ENCODE measurements at places on chromosomes 2 and 18.
A peak's percentile ranks its signal among the peaks of the same experiment; 100 is the strongest.

DNA sequence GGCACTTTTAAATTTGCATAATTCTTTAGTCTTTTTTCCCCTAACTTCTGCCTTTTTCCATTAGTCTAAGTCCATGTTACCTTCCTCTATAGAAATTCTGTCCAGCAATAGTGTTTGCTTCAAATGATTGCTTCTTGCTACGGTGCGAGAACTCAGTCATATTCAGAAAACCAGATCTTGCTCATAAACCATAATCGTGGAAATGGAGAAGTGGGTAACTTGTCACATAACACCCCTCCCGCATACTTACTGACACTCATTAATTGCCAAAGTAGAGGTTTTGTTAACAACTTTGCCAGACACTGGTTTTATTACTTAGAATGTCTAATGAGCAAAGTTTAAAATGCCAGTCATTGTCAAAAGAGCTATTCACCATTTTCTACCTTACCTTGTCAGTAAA lies 94.3 kb upstream of the TWSG1 start:
- no peak for DNase-seq

DNA sequence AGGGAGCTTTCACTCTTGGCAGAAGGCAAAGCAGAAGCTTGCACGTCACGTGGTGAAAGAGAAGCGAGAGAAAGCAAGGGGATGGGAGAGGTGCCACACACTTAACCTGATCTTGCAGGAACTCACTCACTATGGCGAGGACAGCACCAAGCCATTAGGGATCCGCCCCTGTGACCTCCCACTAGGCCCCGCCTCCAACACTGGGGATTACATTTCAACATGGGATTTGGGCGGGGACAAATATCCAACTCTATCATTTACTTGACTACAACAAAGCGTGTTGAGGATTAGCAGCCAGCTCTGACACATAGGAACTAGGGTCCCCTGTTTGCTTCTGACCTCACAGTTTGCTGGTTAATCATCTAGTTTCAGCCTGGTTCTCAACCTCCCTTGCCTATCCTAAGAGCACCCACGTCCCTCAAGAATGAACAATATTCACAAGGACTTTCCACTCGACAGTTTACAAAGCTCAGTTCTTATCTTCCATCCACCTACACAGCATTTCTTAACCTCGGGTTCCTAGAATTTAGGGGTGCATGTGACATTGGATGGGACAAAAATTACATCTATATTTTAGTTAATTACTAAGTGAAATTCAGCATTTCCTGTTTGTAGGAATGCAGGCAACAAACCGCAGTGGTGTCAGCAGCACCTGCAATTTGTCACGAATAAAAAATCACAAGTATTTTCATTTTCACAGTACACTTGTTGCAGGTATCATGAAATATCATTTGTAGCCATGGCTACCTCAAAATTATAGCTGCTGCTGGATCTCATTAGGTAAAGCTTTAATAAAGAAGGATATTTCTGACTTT lies 36.0 kb downstream of the LBH start:
- DNase-seq: no peak

GRCh38 chr2:112301171-112301584 lies 25.8 kb downstream of the ZC3H6 start:
- DNase-seq: no peak

GRCh38 chr2:38590053-38590452 lies 12.7 kb downstream of the HNRNPLL start:
- no peak for DNase-seq

GRCh38 chr2:207156451-207157161 lies 9.1 kb downstream of the KLF7 start:
- no peak for DNase-seq

DNA sequence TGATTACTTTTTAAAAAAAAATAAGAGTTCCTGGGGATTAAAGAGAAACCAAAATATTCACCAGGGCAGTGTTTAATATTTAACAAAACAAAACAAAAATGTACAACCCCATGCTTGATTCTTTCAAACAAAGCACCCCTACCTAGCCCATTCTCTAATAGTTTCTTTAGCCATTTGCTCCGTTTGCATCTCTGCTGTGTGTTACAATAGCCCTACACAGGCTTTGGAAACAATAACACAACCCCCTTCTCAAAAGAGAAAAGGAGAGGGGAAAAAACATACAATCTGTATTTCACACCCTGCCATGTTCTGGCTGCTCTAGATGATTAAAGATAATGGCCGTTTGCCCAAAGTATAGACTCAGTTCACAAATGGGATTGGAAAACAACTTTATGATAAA lies 302.9 kb downstream of the CPS1 start:
- DNase-seq: no peak

- DNase-seq: no peak
Measured at GRCh38 chr18:32802591-32803451, 30.0 kb upstream of the KLHL14 start.

DNA sequence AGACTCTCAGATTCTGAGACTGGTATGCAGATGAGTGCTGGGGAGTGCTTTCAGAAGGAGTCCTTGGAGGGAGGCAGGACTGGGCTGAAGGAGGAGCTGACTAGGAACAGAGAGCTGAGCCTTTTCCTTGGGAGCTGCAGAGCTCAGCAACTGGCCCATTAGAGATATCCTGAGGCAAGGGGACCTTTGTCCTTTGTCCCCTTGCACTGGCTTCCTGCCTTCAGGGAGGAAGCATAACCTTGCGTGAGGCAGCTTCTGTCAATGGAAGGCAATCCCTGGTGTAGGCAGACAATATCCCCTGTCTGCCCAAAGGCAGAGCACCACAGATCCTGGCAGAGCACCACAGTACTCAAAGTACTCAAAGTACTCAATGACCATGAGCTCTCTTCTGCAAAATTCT lies 375.3 kb downstream of the HRH4 start:
- no peak for DNase-seq

DNA sequence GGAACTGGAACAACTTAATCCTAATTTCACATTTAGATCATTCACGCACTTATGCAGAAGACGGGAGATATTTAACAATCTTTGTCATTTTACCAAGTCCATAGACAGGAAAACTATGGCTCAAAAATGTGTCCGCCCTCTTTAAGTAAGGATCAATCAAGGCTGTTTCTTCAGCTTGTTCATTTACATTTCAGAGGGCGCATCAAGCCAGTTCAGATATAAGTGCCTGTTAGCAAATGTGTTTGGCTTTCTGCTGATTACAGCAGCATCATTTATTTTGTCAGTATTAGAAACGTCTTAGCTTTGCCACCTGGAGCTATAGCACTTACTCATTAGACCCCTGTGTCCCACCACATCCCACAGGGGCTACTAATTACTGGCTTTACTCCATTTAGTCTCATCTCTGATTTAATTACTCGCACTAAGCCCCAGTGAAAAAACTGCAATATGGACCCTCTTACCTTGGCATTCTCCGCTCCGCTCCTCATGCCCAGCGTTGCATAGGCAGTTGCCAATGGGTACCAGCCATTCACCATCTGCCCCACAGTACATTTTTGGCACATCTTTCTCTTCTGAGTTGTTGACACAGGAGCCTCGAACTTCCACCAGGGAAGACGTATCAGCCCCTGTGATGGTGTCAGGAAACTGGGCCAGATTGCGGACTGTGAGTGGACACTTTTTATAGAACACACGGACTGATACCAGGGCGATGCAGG lies 8.7 kb downstream of the EPHA4 start:
- DNase-seq: no peak

DNA sequence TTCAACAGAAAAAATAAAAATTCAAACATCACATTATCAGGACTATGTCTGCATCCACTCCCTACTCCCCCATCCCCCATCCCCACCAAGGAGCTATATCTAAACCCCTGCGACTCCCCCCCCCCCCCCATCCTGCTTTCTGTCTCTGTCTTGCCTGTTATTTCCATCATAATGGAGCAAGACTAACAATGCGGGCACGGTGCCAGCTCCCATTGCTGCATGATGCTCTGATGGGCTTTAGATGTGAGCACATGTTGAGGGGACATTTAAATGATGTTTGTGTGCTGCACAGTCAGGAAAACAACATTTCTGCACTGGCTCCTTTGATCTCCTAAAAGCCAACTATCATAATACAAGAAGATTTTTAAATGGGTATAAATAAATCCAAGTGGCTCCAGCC lies 644.2 kb upstream of the SETBP1 start:
- peak; percentile 7 for DNase-seq

- DNase-seq: no peak
Measured at GRCh38 chr2:58812771-58813344, 571.7 kb upstream of the FANCL start.

- no peak for DNase-seq
Measured at GRCh38 chr2:23703037-23703582, 223.8 kb downstream of the ATAD2B start.

DNA sequence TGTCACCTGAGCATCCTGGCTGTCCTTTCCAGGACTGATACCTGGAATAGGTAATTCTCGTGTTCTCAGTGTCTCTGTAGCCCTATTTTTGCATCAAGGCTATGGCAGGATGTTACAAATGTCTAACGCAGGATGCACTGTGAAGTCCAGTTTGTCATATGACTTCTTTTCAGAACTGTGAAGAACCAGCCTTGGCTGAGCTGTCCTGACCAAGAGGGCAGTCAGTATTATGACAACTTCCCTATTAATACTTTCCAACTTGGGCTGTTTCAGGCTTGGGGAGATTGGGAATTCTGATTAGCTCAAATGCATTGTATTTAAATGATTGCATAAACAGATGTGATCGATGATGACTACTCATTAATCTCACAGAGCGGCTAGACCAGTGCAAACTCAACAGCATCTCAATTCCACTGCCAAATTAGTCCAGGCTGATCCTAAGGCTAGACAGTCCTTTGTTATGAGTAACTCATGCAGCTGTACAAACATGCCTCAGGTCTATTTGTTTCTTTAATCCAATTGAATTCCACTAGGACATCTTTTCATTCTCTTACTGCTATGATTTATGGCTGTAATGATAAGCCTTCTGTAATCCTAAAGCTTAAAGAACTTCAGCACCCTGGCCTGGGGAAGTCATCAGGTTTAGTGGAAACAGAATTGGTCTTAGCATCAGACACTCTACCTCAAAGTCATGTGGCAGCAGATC lies 331.6 kb downstream of the KCNS3 start:
- DNase-seq: no peak

DNA sequence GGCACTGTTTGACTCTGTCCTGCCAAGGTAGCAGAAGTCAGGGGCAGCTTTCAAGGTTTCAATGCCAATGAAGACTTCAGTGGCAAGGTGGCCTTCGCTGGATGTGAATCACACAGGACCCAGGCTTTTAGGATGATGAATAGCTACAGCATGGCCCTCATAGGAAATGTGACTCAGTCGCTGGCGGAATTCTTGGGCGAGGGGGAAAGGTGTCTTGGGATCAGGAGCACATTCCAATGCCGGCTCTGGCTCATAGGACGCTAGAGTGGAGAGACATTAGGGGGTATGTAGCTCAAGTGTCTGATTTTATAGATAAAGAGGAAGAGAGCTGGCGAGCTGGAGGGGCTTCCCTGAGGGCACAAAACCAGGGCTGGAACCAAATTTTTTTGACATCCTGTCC lies 68.6 kb downstream of the SMIM21 start:
- DNase-seq: no peak

DNA sequence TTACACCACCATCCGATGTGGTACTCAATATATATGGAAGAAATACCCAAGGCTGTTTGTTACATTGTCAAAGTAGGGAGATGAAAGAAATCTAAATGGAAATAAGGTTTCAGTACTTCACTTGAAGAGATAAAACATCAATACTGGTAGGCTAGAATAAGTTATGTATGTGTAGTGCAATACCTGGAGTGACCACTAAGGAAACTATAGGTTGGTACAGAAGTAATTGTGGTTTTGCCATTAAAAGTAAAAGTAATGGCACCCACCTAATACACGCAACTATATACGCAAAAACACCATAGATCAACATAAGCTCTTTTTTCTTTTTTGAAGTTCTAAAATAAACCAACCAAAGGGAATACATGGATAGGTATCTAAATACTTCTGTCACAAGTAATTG lies 143.2 kb upstream of the KYNU start:
- no peak for DNase-seq

DNA sequence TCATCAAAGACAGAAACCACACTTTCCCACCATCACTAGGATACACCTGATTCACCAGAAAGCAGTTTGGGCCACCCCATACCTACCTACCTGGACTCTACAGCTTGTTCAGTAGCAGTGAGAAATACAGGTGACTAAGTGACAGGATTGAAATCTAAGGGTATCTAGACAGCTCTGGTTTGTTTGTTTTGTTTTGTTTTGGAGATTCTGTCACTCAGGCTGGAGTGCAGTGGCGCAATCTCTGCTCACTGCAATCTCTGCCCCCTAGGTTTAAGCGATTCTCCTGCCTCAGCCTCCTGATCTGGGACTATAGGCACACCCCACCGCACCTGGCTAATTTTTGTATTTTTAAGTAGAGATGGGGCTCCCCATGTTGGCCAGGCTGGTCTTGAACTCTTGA lies 3.1 kb downstream of the TTC21B start:
- DNase-seq: no peak

- no peak for DNase-seq
Measured at GRCh38 chr2:190469771-190470170, 61.6 kb downstream of the MFSD6 start.

GRCh38 chr2:234858790-234859329 lies 93.0 kb upstream of the SH3BP4 start:
- no peak for DNase-seq

GRCh38 chr18:23386317-23386716 lies 66.8 kb upstream of the RIOK3 start:
- no peak for DNase-seq

- DNase-seq: no peak
Measured at GRCh38 chr2:9655441-9656269, 24.9 kb upstream of the YWHAQ start.

GRCh38 chr2:112918256-112918655 lies 7.3 kb downstream of the IL37 start:
- no peak for DNase-seq

DNA sequence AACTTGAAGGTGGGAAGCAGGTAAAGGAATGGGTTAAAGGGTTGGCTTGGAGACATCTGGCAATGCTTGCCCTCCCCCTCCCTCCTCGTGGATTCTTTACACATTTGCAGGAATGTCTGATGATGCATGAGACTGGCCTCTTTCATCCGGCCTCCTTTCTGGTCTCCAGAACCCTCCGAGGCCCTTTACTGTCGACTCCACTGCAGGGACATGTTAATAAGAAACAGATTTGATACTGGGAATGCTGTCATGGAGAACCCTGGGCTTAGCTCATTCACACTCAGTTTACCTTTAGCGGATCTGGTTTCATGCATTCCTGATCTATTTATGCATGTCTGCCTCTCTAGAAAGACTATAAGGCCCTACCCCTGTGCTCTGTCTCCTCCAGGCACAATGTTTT lies 238.7 kb downstream of the TGIF1 start:
- DNase-seq: no peak

DNA sequence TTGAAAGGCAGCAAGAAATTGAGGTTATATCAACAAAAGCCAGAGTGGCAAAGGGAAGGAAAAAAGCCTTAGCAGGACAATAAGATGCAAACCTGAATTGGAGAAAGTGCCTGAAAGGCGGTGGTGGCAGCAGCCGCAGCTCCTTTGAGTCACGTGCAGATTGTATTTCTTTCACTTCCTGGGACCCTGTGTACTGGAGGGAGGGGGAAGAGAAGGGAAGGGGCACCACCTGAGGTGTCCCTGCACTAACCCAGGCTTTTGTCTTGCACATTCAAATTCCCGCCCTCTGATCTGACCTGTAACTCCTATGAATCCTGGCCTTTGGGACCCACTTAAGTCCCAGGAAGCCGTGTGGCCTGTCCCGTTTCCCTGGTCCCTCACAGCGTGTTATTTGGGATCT lies 326.1 kb upstream of the SKOR2 start:
- no peak for DNase-seq

- DNase-seq: no peak
Measured at GRCh38 chr18:32446780-32447179, 23.9 kb downstream of the GAREM1 start.

All from head of caudate nucleus (tissue), 42 donors.